ENCODE measurements at places on chromosomes 3 and 15.
A peak's percentile ranks its signal among the peaks of the same experiment; 100 is the strongest.

- DNase-seq: no peak
Measured at GRCh38 chr3:37523361-37523760, 338.3 kb upstream of the CTDSPL start.

- DNase-seq: no peak
Measured at GRCh38 chr3:129684270-129684669, 77.8 kb upstream of the PLXND1 start.

DNA sequence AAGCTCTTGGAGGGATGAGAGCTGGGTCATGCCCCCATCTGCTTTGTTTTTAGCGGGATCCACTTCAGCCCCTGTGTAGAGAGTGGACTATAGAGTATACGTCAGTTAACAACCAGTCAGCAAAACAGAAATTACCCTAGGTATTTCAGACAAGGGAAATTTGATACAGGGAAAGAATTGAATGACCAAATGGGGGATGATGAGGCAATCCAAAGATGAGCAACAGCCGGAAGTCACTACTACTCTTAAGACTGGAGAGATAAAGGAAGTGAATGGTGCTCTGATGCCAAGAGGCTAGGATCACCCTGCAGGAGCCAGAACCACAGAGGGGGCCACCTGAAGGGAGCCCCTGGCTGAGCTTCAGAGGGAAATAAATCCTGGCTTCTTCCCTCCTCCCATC, 1.7 kb upstream of the GPR62 start:
- DNase-seq: peak; percentile 52

DNA sequence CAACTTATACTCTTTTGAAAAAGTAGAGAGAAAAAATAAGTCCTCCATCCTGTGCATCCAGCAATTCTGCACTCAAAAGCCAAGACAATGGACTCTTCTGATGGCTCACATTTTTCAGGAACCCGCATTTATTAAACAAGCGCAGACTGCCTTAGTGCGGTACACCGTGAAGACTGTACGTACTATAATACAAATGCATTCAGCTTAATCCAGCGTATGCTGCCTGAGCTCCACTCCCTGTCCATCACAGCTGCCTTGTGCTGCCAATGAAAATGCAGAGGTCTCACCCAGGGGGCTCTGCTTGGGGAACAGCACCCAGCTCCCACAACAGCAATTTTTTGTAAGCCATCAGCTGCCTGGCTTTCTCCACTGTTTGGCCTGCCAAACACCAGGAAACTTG, 350.9 kb downstream of the ULK4 start:
- no peak for DNase-seq

GRCh38 chr3:55245351-55245750, 241.8 kb downstream of the WNT5A start:
- DNase-seq: no peak

GRCh38 chr3:48435774-48436476, 4.0 kb downstream of the CCDC51 start:
- DNase-seq: peak; percentile 32

GRCh38 chr3:46710229-46710628, 7.4 kb downstream of the PRSS50 start:
- no peak for DNase-seq

GRCh38 chr15:67825881-67826716, 790 bp downstream of the SKOR1 start:
- DNase-seq: no peak

DNA sequence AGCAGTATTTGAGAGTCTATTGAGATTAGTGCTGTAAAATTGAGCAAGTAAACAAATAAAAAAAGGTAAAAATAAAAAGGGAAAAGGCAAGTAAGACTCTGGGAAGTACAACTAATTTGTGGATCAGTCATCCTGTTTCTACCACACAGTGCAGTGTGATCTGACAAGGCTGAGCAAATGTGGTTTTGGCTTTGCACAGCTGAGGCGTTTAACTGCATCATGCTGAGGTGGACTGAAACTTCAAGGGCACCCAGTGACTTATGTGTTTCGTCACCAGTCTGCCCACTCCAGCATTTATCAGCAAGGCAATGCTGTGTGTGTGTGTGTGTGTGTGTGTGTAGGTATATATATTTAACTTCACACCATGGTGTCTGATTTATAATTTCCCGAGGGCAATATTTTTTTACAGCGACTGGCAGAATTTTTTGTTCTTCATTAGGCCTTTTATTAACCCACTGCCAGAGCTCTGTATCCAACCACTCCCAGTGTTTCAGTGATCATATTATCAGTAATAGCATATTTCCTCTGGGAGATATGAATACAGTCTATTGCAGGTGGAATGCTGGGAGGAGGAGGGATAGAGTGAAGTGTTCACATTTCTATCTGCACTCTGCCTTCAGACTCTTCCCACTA, 131.5 kb upstream of the SATB1 start:
- peak; percentile 10 for DNase-seq

- peak; percentile 20 for DNase-seq
Measured at GRCh38 chr15:73873889-73874511, 636 bp downstream of the TBC1D21 start.

DNA sequence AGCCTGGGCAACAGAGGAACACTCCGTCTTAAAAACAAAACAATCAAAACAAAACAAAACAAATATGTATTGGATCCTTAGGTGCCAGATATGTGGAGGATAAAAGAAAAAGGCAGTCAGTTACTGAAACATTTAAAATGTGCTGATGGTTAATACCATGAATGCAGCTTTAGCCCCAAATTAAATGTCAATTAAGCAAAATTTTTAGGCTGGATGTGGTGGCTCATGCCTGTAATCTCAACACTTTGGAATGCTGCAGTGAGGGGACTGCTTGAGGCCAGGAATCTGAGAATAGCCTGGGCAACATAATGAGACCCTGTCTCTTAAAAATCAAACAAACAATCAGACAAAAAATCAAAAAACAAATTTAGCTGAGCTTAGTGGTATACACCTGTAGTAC, 8.5 kb upstream of the CHMP2B start:
- no peak for DNase-seq

GRCh38 chr3:119609301-119609700, 11.6 kb downstream of the PLA1A start:
- no peak for DNase-seq

GRCh38 chr15:92707880-92708551, 52.4 kb upstream of the FAM174B start:
- DNase-seq: no peak

GRCh38 chr3:55647063-55647462, 160.0 kb upstream of the WNT5A start:
- no peak for DNase-seq

GRCh38 chr15:37059086-37059485, 41.3 kb downstream of the MEIS2 start:
- peak; percentile 61 for DNase-seq

DNA sequence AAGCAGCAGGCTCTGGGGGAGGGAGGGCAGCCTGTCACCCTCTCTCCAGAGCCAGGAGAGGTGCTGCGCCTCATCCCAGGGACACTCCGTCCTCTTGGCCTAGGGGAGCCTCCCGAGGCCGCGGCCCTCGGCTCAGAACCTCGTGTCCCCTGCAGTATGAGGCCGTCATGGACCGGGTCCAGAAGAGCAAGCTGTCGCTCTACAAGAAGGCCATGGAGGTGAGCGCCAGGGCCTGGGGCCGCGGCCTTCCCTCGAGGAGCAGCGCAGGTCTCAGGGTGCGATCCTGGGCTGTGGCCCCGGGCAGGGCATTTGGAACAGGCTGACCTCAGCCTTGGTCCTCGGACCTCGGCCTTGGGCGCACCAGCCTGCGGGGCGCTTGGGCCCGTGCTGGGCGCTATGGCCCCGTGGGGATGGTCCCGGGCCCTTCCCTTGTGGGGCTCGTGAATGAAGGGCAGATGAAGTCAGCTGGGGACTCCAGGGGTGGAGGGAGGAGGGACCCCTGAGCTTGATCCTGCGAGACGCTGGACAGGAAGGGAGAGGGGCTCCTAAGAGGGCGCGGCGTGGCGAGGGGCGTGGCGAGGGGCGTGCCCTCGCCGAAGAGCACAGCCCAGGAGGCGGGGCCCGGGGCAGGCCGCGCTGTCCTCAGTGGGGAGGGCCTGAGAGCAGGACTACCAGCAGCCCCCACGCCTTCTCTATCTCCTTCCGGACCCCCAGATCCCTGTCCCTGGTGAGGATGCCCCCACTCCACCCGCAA, 32.9 kb downstream of the PSTPIP1 start:
- no peak for DNase-seq

- DNase-seq: no peak
Measured at GRCh38 chr3:29581311-29581710, 300.4 kb downstream of the RBMS3 start.

DNA sequence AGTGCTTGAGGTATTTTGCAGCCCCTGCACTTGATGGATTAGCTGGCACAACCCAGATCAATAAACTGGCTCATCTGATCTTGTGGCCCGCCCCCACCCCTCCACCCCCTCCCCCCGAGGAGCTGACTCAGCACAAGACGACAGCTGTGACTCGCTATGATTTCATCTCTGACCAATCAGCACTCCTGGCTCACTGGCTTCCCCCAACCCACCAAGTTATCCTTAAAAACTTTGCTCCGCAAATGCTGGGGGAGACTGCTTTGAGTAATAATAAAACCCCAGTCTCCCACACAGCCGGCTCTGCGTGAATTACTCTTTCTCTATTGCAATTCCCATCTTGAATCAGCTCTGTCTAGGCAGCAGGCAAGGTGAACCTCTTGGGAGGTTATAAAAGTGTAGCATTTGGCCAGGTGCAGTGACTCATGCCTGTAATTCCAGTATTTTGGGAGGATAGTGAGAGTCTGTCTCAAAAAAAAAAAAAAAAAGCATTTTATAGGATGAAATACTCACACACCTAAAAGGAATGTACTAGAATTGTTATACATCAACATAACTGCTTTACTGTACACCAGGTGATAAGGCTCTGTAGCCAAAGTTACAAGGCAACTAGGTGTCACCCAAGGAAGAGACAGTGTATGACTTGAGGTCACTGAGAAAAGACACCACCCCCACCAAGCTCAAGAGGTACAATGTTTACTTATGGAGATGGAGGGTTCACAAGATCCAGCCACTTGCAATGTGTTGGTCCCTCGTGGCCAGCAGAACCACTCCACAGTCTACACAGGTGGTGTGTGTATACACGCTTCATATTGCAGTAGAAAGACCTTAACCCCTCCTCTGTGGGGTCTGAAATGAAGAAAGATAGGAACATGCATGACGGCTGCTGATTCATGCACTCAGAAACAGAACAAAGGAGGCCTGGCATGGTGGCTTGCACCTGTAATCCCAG, 8.6 kb downstream of the ZNF445 start:
- DNase-seq: no peak

- DNase-seq: no peak
Measured at GRCh38 chr3:172087602-172088580, 48.5 kb downstream of the FNDC3B start.

DNA sequence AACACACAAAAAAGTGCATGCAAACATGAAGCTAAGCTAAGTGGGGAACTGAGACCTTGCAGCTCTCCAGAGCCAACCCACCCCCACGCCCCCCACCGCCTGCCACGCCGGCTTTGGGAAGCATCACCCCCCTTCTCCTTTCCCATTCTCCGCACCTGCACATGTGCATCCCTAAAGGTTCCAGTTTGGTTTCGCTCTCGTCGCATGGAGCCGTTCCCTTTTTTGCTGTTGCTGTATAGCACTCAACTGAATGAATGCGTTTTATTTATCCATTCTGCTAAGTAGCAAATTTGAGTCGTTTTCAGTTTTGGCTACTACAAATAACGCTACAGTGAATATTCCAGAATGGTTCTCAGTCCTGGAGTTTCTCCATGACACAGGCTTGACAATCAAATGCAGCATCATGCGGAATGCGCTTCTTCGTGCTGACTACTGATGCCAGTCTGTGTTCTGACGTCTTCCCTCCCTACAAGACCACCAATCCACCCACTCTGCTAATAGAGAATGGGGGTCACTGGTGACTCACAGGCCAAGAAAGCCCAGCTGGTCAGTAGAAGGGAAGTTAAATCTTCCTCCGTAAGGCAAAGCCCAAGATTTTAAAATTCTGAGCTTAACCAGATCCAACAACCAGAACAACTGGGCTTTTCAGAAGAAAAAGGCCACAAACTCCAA, 115.3 kb downstream of the XXYLT1 start:
- DNase-seq: no peak

DNA sequence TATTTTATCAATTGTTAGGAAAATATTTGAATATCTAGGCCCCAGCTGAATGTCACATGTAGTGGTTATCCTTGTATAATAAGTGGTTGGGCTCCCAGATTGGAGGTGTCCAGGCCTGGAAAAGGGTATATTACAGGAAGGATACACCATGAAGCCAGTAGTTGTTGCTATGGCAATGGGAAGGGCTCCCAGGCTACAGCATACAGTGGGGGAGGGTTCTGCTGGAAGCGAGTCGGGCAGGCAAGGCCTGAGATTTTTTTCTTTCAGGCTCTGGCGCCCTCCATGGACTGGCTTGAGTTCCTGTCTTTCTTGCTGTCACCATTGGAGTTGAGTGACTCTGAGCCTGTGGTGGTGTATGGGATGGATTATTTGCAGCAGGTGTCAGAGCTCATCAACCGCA, 8.9 kb downstream of the ECE2 start:
- peak; percentile 34 for DNase-seq

DNA sequence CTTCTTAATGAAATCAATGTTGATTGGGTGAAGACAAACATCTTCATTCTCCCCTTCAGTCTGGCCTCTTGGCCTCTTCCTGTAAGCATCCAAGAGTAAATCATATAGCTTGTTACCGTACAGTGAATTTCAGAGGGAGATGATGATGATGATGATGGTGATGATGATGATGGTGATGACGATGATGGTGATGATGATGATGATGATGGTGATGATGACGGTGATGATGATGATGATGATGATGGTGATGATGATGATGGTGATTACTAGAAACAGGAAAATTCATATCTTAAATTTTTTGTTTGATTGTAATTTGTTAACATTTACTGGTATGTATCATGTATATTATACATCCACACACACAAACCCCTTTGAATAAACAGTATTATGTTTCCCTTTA, 256.1 kb upstream of the PLSCR5 start:
- no peak for DNase-seq

DNA sequence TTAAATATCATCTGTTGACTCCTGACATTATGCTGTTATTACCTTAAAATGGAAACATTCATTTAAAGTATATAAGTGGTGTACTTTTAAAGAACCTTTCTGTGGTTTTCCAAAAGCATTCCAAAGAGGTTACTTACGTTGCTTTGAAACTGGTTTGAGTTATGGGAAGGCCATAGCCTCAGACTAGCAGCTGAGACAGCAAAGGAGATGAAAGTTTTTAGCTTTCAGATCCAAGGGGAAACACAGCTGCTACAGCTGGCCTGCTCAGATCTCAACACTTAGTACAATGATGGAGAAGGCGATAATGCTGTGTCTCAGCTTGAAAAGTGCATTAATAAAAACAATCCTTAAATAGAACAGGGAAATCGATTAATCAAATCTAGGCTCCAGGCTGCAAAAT, 921.1 kb downstream of the ROBO1 start:
- DNase-seq: no peak

GRCh38 chr15:76168237-76168984, 108.6 kb downstream of the TMEM266 start:
- no peak for DNase-seq
